Ascending aorta (tissue), 2 donors: ENCODE measurements at places on chromosomes 6 and 20.

DNA sequence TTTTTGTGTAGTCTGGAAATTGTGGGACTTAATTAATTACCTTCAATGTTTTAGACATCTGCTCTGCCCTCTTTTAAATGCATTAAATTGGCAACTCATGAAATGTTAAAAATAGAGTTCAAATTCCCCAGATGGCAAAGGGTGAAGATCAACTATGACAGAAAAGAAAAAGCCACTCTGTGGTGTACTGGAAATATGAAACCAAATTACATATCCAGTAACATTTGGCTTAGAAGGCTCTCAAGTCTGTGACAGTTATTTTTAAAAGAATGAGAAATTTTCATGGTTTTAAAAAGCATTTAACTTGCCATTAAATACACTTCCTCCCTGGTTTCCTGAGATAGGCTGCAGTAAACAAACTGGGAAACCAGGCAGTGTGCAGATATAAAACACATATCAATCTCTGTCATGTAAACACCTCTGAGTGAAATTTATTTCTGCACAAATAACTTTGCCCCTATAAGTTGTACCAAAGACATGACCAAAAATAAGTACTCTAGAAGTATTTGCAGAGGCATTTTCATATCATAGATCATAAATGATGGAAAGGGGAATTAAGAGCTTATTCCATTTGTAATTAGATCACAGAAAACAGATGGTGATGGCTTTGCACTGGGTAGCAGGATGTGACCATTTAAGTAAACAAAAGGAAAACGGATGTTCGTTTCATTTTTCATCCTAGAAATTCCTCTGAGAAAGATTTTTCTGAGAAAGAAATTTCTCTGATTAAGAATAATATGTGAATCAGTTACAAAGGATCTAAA lies 360.1 kb downstream of the SAMD5 start:
- DNase-seq = no peak

DNA sequence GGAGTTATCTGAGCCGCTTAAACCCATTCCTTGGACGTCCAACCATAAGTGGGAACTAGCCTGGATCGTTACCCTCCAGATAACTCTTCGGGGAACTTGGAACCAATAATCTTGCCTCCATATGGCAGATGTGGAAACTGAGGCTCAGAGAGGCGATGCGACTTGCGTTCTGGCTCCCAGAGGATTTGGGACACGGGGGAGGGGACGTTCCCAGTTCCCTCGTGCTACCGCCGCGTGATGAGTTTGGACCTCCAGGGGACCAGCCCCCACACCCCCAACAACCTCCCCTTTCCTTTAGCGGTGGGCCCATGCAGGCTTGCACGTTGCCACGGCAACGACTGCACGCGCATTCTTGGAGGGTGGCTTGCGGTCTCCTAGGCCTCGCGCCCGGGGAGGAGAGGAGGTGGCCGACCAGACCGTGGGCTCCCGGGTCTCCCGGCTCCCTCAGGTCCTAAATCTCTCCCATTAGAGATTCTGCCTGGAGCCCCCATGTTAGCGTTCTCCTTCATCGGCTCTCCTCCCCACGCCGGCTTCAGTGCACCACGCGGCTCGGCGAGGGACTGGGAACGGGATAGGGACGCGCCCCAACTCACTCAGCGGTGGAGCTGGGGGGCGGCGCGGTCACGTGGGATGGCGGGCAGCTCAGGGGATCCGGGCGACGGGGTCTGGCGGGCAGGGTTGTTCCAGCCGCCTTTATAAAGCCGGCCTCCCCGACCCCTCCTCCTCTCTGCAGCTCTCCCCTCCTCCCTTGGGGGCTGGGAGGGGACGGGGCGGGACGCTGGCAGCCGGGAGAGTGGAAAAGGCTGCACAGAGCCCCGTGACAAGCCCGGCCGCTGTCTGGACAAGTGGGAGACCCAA lies at the start of gene PLTP:
Gene PLTP, minus strand, starts transcription at position 670 of the 858 bp plus-strand sequence. CDS start 703 bp downstream, outside the sequence.
- DNase-seq = peak; percentile 77

DNA sequence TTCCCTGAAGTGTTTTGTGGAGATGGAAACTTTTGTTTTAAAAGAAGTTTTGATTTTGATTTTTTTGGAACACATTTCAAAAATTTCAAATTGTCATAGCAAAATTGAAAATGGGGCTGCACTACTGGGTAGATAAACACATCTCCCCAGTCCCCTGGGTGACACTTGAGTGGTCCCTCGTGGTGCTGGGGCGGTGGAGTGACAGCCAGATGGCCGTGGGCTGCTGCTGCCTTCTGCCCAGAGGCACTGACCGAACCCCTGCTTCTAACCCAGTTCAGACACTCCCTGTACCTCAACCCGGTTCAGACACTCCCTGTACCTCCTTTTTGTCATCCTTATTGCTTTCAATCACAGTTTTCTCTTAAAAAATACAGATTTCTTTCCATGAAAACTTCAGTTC lies 69.9 kb upstream of the SYNJ2 start:
- DNase-seq = no peak

DNA sequence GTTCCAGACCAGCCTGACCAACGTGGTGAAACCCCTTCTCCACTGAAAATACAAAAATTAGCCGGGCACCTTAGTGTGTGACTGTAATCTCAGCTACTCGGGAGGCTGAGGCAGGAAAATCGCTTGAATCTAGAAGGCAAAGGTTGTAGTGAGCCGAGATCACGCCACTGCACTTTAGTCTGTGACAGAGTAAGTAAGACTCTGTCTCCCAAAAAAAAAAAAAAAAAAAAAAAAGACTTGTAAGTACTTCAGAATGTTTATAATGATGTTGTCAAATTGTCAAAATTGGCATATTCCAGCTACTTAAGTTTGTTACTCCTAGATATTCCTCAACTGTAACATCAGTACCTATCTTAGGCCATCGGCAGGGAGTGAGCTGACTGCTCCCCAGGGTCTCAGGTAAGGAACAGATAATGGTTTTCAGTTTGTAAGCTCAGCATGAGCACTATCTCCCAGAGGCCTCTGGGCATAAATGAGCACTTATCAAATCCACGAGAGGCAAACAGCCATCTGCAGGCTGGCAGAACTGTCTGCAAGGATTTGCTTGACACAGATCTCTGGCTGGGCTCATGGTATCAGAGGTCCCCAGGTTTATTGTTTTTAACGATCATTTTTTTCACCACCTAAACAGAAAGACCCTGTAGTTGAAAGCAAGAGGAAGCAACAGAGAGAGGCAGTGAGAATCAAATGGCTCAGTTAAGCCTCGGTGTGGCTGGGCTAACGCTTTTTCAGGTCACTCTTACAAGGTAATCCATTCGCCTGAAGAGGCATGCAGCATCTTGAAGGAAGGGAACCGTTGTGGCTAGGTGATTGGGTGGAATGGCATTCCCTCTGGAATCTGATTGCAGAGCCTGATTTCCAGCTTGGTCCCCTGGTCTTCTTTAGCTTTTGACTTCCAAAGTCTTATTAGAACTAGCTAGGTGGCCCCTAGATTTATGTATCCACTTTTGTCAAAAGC lies 115.9 kb downstream of the LY86 start:
- DNase-seq = no peak

DNA sequence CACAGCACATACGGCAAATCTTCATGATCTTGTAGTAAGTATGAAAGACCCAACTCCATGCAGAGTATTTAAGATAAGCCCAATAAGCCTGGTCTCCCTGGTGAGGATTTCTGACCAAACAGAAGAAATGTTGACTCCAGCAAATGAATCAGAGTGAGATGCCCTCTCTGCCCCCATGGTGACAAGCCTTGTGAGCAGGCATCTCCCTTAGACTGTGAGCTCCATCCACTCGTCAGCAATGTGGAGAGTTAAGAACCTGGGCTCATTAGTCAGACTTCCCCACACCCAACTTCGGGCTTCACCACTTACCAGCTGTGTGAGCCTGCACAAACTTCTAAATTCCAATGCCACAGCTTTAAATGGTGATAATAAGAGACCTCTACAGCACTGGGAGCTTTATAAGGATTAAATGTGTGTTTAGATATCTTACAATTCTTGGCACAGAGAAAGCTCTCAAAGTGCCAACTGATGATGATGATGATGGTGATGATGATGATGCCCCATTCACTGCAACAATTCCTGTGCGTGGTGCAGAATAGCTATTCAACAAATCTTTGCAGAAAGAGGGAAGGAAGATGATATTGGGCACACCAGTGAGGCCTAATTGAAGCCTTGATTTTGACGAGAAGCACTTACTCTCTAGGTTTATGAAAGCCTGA lies 253.4 kb upstream of the TAB2 start:
- DNase-seq = no peak
